Thyroid gland (tissue), 4 donors: ENCODE measurements at places on chromosomes 3 and 15. TPM values are rescaled to one million over a fixed set of nuclear protein-coding genes. Genes with fewer than 3 reads are reported as not detected.

GREM1 gene
- total RNA-seq, result 3.2 TPM

GRCh38 chr3:112333002-112333380 is at the start of gene CD200:
Gene CD200, plus strand, starts transcription at chr3:112333156. Its CDS starts 57 bp downstream, at chr3:112333213.
- H3K27me3 ChIP-seq, result no peaks in the 10 kb centered on the region
- H3K4me3 ChIP-seq, result peak within 1 kb of the TSS; percentile 53
- no peaks in the 10 kb centered on the region for H3K36me3 ChIP-seq

DNA sequence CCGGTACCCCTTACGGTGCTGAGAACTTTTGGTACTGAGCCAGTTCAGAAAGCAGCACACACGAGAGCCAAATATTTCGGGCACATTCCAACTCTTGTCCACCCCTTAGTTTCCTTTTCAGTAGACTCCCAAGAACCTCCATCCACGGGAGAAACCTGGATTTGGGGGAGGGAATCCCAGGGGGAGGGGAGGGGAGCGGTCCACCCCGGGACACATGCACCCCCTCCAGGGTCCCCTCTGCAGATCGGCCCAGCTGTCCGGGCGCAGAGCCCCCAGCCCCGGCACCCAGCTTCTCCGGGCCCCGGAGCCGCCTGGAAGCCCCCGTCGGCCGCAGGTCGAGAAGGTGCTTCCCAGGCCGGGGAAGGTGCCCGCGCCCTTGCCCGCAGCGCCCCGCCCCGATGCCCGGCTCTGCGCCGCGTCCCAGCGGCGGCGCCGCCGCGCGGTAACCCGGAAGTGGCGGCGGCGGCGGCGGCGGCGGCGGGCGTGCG is 455 bp upstream of the ABHD17C start:
- peak; percentile 38 for DNase-seq
- H3K27ac ChIP-seq, result no peak overlapping the region
- no peaks in the 10 kb centered on the region for H3K27me3 ChIP-seq

PPP1R14D gene
- total RNA-seq, result not detected

DNA sequence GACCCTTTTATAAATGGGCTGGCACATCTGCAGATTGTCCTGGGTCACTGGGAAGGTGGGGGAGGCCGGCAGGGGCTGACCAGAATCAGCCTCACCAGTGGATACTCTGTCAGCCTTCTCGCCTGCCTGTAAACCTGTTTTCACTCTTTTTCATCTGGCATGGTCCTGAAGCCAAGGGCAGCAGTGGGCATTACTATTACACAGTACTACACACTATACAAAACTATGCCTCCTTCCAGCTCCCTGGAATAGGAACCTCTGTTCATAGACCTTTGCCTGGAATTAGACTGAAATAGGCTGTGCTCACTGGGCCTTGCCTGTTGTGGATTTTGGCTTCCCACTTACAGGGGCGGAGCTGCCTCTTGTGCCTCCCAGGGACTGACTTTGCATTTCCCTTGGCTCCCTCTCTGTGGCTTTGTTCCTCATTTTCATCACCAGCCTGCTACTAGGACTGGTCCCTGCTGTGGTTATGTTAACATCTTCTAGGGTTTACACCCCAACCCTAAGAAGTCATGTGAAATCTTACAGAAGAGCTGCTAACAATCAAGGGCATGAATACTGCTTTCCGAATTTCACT is 120.7 kb downstream of the FNDC3B start:
- no peaks in the 10 kb centered on the region for H3K27me3 ChIP-seq
- peaks cover 45% of the 10 kb centered on the region for H3K4me1 ChIP-seq
- no peak overlapping the region for H3K4me3 ChIP-seq
- DNase-seq, result peak; percentile 90
- no peaks in the 10 kb centered on the region for H3K36me3 ChIP-seq

DNA sequence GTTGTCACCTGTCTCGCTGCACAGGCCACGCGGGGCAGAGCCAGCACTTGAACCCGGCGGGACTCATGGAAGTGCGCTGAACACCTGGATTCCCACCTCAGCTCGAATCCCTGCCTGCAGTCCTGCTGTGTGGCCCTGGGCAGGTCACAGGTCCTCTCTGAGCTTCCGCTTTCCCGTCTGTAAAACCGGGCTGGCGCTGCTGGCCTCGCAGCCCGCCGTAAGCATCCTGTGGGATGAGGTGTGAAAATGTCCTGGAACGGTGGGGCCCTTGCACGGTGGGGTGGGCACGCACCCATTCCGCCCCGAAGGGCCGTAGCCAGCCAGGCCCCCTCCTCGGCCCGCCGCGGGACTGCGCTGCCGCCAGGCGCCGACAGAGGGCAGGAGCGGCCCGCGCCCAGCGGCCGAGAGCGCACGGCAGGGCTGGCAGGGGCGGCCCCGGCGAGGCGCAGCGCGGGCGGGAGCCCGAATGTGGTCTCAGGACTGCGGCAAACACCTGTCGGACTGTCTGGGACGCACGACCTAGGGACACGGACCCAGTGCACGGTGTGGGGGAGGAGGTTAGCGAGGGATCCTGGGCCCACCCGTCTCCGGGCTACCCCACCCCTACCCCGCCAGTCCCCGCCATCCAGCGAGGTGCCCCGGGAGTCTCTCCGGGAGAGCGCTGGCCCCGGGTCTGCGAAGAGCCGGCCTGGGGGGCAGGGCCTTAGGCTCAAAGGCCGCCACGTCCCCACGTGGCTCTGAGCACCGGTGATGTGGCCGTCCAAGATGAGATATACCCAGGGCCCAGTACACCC is 40.4 kb downstream of the DNAJB8 start:
- no peaks in the 10 kb centered on the region for H3K36me3 ChIP-seq
- peaks cover 7% of the 10 kb centered on the region for H3K4me1 ChIP-seq
- no peak overlapping the region for H3K4me3 ChIP-seq
